Bladder microvascular endothelial cell (primary cell): ENCODE measurements at places on chromosomes 5 and 9. TPM values are rescaled to one million over a fixed set of nuclear protein-coding genes. Genes with fewer than 3 reads are reported as not detected.

Gene PCDHGB4
- 8.3 and 20.1 TPM in 2 replicates for total RNA-seq

Gene FBXO4
- total RNA-seq: 6.4 and 8.1 TPM in 2 replicates

Gene FBXW5
- total RNA-seq: 151 and 202 TPM in 2 replicates

Gene OR1J2
- 0.13 TPM in 1 of 2 replicates, not detected in the other for total RNA-seq

Gene MARVELD2
- total RNA-seq: 0.81 and 4.4 TPM in 2 replicates

Gene PCSK5
- total RNA-seq: 1.8 and 2.5 TPM in 2 replicates

Gene PROP1
- not detected in 2 replicates for total RNA-seq

Gene MRPL22
- total RNA-seq: 15.9 and 27.4 TPM in 2 replicates

Gene F12
- total RNA-seq: 0.69 and 1.3 TPM in 2 replicates

Gene OR1Q1
- total RNA-seq: not detected in 2 replicates

Gene MLLT3
- total RNA-seq: 8.1 and 9.6 TPM in 2 replicates

Gene ELOVL7
- total RNA-seq: 0.38 and 1.8 TPM in 2 replicates

Gene PCDHA5
- total RNA-seq: under 0.01 TPM in 1 of 2 replicates, not detected in the other

Gene ADAMTS12
- 0.65 and 1.3 TPM in 2 replicates for total RNA-seq

Gene GRXCR2
- total RNA-seq: not detected in 2 replicates

Gene FAM153A
- total RNA-seq: not detected in 2 replicates

Gene SPATA31C1
- not detected in 2 replicates for total RNA-seq

Gene EGFLAM
- total RNA-seq: 0.06 and 0.49 TPM in 2 replicates

Gene CCDC192
- not detected in 2 replicates for total RNA-seq

Gene FRMD3
- total RNA-seq: 2.2 and 3.2 TPM in 2 replicates

Gene PCDH1
- 191 and 196 TPM in 2 replicates for total RNA-seq

Gene ZDHHC11
- 0.32 and 2.1 TPM in 2 replicates for total RNA-seq

Gene ZNF883
- total RNA-seq: 0.16 and 0.50 TPM in 2 replicates

Gene IFNK
- not detected in 2 replicates for total RNA-seq

Gene GPR151
- not detected in 2 replicates for total RNA-seq

Gene LHX3
- total RNA-seq: not detected in 2 replicates

Gene ELAVL2
- total RNA-seq: 1.3 and 2.6 TPM in 2 replicates

Gene PPP3R2
- total RNA-seq: not detected in 2 replicates

Gene LCN15
- total RNA-seq: not detected in 2 replicates

Gene HNRNPAB
- total RNA-seq: 51.0 and 57.4 TPM in 2 replicates

Gene HTR4
- total RNA-seq: not detected in 2 replicates

Gene SLC1A1
- 4.7 and 5.1 TPM in 2 replicates for total RNA-seq

Gene LHFPL2
- total RNA-seq: 29.8 and 78.5 TPM in 2 replicates

Gene C5orf46
- total RNA-seq: not detected in 2 replicates

Gene CAMK4
- 0.32 and 2.3 TPM in 2 replicates for total RNA-seq

Gene PRELID2
- total RNA-seq: 17.0 and 26.1 TPM in 2 replicates

Gene CDH9
- total RNA-seq: not detected in 2 replicates

Gene PCDHGC5
- total RNA-seq: 0.32 and 1.4 TPM in 2 replicates

Gene GEMIN5
- total RNA-seq: 9.7 and 24.2 TPM in 2 replicates

Gene PELO
- 21.7 and 29.1 TPM in 2 replicates for total RNA-seq

Gene KCNV2
- not detected in 2 replicates for total RNA-seq

Gene PAX5
- total RNA-seq: not detected in 2 replicates
